ENCODE measurements at places on chromosomes 3 and 15.

DNA sequence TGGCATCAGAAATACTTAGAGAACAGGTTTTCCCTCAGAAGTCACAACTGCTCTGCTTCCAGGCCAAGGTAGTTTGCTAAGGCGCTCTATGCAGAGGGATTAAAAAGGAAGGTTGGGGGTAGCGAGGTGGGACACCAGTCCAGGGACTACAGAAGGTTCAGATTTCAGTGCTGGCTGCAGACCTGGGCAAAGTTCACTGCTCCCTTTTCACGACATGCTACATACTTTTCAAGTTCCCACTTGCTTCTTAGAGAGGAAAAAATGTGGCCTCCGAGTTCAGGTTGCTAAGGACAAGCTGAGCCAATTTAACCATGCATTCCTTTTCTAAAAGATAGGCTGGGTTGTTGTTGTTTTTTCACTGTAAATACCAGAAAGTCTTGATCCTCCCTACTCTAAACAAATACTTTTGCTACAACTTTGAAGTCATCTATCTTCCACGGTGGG, 158.6 kb upstream of the NR2F2 start:
- peak; percentile 61 for DNase-seq

GRCh38 chr3:11211531-11212298, 57.4 kb downstream of the HRH1 start:
- no peak for DNase-seq

GRCh38 chr15:48631176-48631770, 14.2 kb downstream of the FBN1 start:
- DNase-seq, result no peak

GRCh38 chr3:152038490-152038889, 165.0 kb downstream of the SUCNR1 start:
- DNase-seq, result no peak

DNA sequence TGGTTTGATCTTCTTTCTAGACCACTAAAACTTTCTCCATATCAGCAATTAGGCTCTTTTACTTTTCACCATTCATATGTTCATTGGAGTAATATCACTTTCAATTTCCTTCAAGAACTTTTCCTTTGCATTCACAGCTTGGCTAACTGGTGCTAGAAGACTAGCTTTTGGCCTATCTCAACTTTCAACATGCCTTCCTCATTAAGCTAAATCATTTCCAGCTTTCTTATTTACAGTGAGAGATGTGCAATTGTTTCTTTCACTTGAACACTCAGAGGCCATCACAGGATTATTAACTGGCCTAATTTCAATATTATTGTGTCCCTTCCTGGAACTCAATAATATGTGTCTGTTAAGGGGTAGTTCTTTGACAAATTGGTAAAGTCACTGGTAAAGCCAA, 42.8 kb upstream of the PLOD2 start:
- no peak for DNase-seq

- DNase-seq, result peak; percentile 66
These were observed 95.7 kb upstream of the C3orf80 start for GRCh38 chr3:160129459-160130061.

DNA sequence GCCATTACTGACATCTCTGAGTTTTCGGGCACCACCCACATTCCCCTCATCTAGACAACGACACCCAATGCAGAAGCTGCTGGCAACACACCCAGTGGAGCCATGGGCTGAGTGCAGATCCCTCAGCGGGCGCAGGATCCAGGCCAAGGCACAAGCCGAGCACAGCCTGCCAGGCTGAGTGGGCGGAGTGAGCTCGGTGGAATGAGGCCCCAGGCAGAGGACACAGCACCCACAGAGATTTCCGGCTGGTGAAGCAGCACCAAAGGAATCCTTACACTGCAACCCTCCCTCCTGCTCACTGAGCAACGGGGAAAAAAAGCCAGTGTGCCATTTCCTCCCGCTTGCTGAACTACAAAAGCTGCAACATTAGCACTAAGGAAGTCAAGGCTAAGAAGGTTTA, 34.3 kb downstream of the ZMAT3 start:
- DNase-seq, result no peak

- no peak for DNase-seq
These were observed 13.8 kb downstream of the HDC start for GRCh38 chr15:50251638-50252182.

- DNase-seq, result no peak
These were observed 24.5 kb downstream of the LRRC3B start for GRCh38 chr3:26647078-26647477.

DNA sequence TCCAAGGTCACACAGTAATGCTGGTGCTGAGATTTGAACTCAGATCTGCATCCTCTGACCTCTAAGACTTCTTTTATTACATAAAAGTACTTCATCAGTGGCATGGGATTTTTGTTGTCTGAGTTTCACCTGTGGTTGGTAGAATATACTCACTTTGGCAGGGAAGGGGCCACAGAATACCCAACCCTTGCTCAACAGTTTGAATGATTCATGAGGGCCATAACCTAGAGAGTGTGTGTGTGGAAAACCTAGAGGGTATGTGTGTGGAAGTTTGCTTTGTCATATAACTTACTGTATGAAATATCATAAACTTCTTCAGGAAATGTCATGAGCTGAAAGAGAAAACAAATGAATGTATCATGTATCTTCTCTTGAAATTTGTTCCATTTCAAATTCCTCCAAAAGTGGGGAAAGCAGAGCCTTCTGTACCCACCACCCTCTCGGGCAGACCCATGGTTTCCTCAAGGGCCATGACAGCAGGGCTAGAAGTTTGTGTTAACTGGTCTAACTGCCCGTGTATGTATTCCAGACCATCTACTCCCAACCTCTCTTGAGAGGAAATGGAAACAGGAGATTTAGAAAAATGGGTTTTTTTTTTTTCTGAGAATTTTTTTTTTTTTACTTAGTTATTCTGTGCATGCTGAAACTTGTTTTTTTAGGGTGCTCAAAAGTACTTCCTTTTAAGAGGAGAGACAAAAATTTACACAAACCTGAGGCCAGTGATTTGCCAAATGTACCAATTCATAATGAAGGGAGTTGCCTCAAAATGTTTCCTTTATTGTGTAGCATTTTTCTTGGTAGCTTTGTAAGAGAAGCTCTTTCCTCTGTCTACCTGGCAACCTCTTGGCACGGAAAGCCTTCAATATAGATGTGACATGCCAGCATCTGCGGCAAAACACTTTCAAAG, 127.0 kb downstream of the TPRG1 start:
- no peak for DNase-seq

DNA sequence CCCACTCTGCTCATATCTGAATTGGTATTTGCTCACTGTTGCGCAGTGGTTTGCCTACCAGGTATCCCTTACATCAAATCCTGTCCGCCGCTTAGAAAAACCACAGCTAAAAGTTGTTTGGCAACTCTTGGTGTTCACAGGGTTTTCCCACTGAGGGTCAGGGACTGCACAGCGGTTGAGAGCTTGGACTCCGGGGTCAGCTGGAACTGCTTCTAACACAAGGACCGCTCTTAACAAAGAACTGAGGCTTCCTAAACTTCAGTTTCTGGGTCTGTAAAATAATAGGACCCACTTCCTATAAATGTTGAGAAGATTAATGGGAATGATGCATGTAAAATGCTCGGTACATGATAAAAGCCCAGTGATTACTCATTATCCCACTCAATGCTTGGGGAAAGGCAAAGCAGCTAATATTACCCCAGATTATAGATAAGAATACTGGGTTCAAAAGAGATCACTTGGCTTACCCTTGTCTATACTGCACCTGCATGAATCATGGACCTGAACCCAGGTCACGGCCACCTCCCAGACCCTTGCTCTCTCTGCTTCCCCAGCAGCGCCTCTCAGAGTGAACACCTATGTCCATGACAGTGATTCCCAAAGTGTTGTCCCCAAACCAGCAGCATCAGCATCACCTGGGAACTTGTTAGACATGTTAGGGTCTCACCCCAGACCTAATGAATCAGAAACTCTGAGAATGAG, 36.1 kb downstream of the LIPC start:
- DNase-seq, result peak; percentile 51

DNA sequence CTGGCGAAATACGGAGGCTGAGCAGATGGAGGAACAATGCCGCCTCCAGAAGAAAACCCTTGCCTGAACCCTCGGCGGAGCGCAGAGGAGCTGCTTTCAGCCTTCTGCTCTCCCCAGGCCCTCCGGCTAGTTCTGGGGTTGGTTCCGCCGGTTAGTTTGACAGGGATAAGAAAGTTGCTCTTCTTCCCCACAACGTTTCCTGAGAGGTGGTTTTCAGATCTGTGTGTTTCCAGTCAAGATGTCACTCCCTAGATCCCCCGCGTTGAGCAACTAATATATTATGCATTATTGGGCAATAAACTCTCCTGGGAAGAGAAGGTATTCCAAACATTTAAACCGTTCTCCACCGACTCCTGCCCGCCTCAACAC, 551 bp downstream of the NLGN1 start:
- no peak for DNase-seq

GRCh38 chr3:169865176-169865767, 4.5 kb downstream of the LRRC31 start:
- DNase-seq, result no peak

DNA sequence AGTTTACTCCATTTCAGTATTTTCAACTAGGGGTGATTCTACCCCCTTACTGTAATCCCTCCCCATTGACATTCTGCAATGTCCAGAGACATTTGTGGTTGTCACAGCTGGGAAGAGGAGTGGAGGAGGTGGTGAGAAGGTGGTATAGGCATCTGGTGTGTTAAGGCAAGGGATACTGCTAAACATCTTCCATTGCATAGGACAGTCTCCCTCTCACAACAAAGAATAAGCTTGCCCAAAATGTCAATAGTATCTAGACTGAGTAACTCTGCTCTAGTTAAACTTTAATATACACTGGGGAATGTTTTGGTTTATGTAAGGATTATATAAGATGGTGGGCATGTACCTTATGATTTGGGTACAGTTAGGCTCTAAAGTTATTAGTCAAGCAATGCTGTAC, 737.6 kb downstream of the ROBO1 start:
- no peak for DNase-seq

DNA sequence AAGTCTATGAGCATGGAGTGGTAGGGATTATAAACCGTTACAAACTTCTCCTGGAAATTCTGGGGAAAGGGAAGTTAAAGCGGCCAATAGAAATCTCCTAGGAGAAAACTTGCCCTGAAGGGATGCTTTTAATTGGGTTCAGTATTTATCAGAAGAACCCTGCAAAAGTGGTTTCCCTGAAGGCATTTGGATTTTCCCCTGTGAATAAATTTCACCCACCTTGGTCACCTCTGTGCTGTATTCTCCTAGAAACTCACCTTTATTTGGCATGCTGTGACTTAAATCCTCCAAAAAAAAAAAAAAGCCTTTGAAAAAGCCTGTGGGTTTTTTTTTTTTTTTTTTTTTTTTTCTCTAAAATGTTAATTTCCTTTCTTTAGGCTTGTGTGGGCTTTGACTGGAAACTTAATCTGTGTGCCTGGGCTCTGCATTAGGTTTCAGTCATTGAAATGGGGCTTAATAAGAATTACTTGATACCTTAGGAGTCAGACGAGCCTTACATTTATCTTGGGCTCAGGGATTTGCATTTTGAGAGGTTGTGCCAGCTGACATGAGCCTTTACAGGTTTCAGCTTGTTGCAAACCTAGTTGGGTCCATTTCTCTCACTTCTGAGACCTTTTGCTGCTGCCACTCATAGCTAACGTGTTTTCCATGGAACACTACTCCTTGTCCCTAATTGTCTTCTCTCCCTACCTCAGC, 22.0 kb downstream of the TGFBR2 start:
- DNase-seq, result peak; percentile 62

- no peak for DNase-seq
These were observed 22.3 kb downstream of the NKIRAS1 start for GRCh38 chr3:23894254-23895061.

GRCh38 chr15:56919609-56920366, 1.3 kb downstream of the TCF12 start:
- DNase-seq, result no peak

- no peak for DNase-seq
These were observed 188.2 kb downstream of the SI start for GRCh38 chr3:164890061-164890460.

- no peak for DNase-seq
These were observed 108.4 kb downstream of the ADAMTSL3 start for GRCh38 chr15:83762367-83762766.

DNA sequence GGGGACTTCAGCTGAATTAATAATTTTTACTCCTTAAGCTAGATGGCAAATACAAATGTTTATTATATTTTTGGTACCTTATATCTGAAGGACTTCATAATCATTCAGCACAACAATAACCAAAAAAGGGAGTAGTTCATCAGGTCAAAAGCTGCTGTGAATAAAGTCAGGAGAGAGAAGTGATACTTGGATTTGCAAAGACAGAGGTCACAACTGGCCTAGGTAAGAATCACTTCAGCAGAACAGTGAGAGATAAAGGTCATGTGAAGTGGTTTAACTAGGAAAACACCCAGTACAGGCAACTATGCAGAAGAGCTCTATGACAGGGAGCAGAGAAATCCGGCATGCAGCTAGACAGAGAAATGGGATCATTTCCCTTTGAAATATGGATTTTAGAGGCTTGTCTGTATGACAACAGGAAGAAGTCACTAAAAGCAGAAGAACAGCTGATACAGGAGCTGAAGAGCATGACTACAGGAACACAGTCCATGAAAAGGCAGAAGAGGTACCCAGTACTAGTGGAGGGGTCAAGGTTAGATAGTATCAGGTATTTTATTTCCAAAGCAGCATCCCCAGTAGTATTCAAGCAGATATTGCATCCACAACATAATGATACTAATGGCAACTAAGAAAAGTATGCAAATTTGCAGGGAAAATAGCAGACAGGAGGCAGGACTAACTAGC, 25.7 kb downstream of the ZMAT3 start:
- no peak for DNase-seq

DNA sequence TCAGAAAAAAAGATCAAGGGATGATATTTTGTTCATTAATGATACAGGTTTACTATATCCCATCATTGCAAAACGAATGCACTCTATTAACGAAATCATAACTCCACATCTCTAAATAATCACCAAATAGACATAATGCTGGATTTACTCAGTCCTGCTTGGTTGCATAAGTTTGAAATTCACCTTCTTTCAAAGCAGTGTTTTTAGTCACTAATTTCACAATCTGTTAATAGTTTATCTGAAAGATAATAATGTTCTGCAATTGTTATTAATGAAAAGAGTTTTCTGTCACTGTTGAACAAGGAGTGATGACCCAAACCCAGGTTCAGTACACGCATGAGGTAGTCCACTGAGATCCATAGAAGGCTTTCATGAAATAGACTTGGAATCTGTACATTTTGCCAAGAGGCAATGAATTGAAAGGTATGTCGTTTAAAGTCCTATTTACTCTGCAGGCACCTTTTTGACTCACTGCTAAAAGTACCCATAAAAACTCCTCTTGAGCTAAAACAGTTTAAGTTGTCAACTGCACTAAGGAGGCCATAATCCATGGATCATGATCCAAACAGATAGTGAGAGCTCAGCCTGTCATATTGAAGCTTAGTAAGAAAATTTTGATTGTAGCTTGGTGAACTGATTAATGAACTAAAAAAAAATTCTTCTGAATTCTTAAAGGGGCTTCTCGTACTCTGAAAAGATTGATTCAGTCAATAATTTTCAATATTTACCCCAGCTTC, 75.6 kb upstream of the MBNL1 start:
- no peak for DNase-seq

- no peak for DNase-seq
These were observed 387 bp downstream of the GNB4 start for GRCh38 chr3:179450901-179451264.

GRCh38 chr15:74235962-74236361, at the start of gene CCDC33:
Gene CCDC33, plus strand, starts transcription at chr15:74236326. Its CDS starts 394 bp downstream, at chr15:74236720.
- DNase-seq, result no peak

- DNase-seq, result no peak
These were observed 2.7 kb downstream of the ARHGEF26 start for GRCh38 chr3:154123906-154124305.

GRCh38 chr3:121431726-121432517, 113.9 kb downstream of the POLQ start:
- peak; percentile 11 for DNase-seq

- no peak for DNase-seq
These were observed 199.1 kb downstream of the LRRN1 start for GRCh38 chr3:3998140-3998922.
